CD4-positive, alpha-beta T cell (primary cell): ENCODE measurements at places on chromosomes 13 and 19. TPM values are rescaled to one million over a fixed set of nuclear protein-coding genes. Genes with fewer than 3 reads are reported as not detected.

The NLRP4 gene
- total RNA-seq, result not detected

GRCh38 chr19:10137751-10138682, 18.3 kb upstream of the EIF3G start:
- H3K4me3 ChIP-seq, result no peak overlapping the region
- peaks cover 93% of the 10 kb centered on the region for H3K36me3 ChIP-seq
- no peak overlapping the region for H3K27ac ChIP-seq
- no peaks in the 10 kb centered on the region for H3K27me3 ChIP-seq
- DNase-seq, result no peak

GRCh38 chr13:114078461-114079451, 53.7 kb downstream of the RASA3 start:
- H3K27me3 ChIP-seq, result no peaks in the 10 kb centered on the region
- peaks cover 66% of the 10 kb centered on the region for H3K4me1 ChIP-seq
- H3K36me3 ChIP-seq, result peaks cover 79% of the 10 kb centered on the region
- H3K4me3 ChIP-seq, result no peak overlapping the region

The NDFIP2 gene
- 3.2 TPM for total RNA-seq
